ENCODE measurements at places on chromosomes 6 and 20.

DNA sequence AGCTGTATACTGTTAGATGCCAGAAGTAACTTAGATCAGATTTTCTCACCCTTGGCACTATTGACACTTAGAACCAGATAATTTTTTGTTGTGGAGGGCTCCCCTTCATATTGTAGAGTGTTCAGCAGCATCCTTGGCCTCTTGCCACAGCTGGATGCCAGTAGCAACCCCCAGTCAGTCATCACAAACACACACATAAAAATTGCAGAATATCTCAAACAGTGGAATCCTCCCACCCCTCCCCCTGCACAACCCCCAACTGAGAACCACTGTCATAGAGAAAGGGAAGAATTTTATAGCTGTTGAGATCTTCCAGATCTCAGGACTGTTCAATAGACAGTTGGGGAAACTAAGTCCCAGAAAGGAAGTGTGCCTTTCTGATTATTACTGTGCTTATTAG, 81.2 kb upstream of the VSTM2L start:
- DNase-seq, result no peak

GRCh38 chr6:116101790-116102189, 1.1 kb downstream of the NT5DC1 start:
- no peak for DNase-seq

- no peak for DNase-seq
Measured at GRCh38 chr20:58102261-58102660, 126.2 kb downstream of the ANKRD60 start.

- DNase-seq, result peak; percentile 87
Measured at GRCh38 chr20:37265152-37265551, 3.5 kb upstream of the GHRH start.

GRCh38 chr6:147078106-147078505, 126.1 kb upstream of the STXBP5 start:
- DNase-seq, result no peak

DNA sequence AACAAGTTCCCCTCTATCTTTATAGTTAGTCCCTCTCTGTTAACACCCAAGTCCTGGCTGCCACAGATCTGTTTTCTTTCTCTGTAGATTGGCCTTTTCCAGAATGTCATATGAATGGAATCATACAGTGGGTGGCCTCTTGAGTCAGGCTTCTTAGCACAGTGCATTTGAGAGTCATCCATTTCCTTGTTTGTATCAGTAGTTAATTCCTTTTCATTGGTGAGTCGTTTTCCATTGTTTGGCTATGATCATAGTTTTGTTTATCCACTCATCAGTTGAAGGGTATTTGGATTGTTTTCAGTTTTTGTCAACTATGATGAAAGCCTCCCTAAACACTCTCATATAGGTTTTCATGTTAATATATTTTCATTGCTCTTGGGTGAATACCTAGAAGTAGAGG, 248.3 kb downstream of the ARID1B start:
- no peak for DNase-seq

GRCh38 chr6:96760153-96760687, 77.1 kb downstream of the GPR63 start:
- DNase-seq, result no peak

- no peak for DNase-seq
Measured at GRCh38 chr6:65706436-65706835, 590 bp downstream of the EYS start.

DNA sequence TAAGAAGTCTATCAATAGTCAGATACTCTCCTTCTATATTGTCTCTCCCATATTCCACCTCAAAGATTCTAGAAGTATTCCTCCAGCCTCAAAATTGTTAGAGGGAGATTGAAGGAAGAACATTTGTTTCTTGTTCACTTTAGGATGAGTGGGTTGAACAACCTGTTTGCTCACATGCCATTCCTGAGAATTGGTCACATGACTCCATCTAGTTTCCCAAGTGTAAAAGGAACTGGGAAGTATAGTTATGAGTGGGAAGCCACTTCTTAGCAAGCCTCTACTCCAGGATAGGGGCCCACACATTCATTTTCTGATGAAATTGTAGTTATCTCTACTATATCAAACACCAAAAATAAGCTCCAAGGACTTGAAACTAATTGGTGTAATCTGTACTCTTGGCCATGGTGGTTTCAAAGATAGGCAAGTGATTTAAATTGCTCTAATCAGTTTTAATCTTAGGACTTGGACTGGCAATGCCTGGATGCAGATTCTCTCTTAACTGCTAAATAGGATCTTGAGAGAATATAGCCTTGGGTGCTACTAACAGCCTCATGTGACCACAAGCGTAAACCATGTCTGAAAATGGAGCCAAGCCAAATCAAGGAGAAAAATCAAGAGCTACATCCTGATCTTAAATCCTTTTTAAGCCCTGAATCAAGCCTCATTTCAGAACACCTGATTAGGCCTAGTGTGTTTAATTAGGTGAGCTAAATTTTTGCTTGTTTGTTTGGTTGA, 758.7 kb upstream of the MAN1A1 start:
- no peak for DNase-seq

DNA sequence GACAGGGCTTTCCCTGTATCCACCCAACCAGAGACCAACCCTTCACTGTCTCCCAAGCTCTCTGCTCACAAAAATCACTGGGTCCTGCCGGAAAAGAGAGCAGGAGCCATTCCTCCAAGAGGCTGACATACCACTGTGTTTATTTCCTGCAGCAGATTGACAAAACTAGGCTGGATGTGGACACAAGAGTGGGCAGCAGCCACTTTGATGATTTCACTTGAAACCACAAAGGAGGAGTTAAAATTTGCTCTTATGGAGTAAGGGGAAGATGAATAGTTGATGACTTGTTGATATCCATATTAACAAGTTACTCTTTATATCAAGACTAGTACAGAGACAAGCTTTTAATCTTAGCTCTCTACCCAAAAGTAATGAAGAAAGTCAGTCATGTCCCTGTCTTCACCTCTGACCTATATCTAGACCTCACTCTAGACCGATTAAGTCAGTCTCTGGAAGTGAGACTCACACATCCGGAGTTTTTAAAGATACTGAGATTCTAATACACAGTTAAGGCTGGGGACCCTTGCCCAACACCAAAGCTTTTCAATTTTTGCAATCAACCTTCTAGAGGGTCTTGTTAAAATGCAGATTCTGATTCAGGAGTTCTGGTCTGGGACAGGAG, 73.8 kb downstream of the SCML4 start:
- DNase-seq, result no peak

DNA sequence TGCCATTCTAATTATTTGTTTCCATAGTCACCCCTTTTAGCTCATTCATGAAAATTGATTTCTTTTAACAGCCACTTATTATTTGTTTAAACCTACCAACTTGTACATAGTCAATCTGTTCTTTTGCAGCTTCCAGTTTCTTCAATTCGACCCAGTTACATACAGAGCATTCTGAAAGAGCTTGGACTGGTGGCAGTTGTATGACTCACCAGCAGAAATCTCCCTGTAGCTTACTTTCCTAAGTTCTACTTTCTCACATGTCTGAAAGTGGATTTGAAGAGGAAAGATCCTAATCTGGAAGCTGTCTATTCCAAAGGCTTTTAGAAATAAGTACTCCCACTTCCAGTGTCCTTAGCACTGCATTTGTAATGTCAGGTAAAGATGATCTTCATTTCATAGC, 447.9 kb downstream of the HTR1B start:
- DNase-seq, result no peak
